H9 (cell line): ENCODE measurements at places on chromosomes 6 and 20.

DNA sequence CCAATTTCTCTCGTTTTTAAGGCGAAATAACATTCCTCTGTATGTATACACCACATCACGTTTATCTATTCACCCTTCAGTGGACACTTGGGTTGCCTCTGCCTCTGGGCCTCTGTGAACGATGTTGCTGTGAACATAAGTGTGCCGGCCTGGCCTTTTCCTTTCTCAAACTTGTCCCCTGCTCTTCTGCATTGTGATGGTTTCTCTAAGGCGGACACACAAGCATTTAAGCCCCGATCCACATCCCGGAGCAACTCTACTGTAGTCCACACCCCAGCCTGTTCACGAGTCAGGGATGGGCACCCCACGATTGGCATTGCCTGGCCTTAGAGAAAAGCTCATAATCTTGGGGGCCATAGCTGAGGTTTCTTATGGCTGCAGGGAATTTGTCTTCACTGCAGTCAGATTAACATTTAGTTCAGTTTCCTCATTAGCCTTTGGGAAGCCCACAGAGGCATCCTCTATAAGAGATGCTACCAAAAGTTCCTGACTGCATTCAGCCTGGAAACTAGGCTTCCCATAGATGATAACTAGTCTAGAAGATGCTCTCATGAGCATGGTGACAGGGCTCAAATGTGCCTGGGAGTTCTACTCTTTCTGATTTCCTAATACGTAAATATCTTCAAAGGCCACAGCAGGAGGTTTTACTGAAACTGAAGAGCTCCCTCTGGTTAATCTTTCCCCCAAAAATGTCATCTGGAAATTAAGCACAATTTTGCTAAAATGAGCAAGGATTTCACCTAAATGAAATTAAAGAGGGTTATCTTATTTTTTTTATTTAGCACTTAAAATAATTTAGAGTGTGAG is 762 bp downstream of the ZC3H12D start:
- no peaks in the 10 kb centered on the region for H3K4me1 ChIP-seq
- no peak for DNase-seq
- H3K27ac ChIP-seq, result no peak overlapping the region
- no peaks in the 10 kb centered on the region for H3K27me3 ChIP-seq
- H3K4me3 ChIP-seq, result no peak overlapping the region

- no peak overlapping the region for H3K4me3 ChIP-seq
- no peak for DNase-seq
- H3K27me3 ChIP-seq, result no peaks in the 10 kb centered on the region
- no peak overlapping the region for H3K27ac ChIP-seq
- H3K4me1 ChIP-seq, result no peaks in the 10 kb centered on the region
These were observed 53.4 kb upstream of the TBXT start for GRCh38 chr6:166221040-166221439.

DNA sequence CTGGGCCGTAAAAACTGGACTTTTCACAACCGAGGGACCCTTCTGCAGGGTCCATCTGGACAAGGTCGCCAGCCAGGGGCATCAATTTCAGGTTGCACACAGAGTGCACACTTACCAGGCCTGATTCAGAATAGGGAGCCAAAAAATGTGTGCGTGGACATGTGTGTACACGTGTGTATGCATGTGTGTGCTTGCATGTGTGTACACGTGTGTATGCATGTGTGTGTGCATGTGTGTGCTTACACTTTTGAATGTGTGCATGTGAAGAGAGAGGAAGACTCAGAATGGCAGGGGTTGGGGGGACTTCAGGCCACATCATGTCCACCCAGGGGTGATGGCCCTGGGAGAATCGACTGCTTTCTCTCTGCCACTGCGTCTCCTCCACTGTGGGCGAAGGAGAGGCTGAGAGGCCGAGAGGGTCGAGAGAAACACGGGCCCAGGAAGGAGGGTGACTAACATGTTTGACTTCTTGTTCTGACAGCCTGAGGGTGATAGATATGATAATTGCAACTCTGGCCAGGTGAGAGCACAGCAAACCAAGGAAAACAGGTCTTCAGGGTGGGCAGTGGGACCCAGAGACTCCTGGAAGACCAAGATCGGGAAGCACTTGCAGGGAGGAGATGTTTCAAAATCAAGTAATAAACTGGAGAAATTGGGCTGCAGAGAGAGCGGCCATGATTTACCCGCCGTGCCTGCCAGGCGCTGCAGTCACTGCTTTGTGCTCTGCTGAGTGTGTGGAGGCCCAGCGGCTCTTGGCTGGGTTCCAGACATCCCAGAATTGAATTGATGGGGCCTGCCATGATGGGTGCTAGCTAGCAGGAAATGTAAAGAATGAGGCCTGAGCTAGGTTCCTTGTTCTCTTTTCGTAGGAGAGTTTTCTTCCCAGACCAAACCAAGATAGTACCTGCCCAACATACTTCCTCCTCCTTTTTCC is 310.8 kb downstream of the QKI start:
- no peaks in the 10 kb centered on the region for H3K4me1 ChIP-seq
- no peak for DNase-seq
- no peaks in the 10 kb centered on the region for H3K36me3 ChIP-seq

DNA sequence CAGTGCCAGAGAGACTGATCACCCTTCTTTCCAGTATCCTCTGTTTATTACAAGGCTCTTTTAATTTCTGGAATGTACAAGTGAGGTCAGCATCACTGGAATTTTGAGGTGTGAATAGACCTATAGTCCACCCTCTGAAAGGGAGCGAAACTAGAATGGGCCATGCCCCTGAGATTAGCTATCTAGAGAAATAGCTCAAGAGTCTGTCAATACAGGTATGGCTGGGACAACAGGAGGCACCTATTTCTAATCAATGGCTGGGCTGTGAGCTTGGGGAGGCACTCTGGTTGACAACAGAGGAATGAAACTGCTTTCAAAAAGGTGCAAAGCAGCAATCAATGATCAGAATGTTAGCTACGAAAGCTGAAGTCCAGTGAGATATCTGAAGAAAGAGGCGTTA is 17.3 kb upstream of the CITED2 start:
- peaks cover 10% of the 10 kb centered on the region; the same call in 1 of the 2 replicates for H3K27me3 ChIP-seq
- no peaks in the 10 kb centered on the region for H3K36me3 ChIP-seq
- peaks cover 3% of the 10 kb centered on the region; the same call in 1 of the 2 replicates for H3K4me1 ChIP-seq
- no peak for DNase-seq
